Stimulated activated CD8-positive, alpha-beta memory T cell treated with anti-CD3 and anti-CD28 coated beads, Interleukin-15, amount 100 ng/mL, for 24 hours (primary cell): ENCODE measurements at places on chromosomes 16 and 17.

DNA sequence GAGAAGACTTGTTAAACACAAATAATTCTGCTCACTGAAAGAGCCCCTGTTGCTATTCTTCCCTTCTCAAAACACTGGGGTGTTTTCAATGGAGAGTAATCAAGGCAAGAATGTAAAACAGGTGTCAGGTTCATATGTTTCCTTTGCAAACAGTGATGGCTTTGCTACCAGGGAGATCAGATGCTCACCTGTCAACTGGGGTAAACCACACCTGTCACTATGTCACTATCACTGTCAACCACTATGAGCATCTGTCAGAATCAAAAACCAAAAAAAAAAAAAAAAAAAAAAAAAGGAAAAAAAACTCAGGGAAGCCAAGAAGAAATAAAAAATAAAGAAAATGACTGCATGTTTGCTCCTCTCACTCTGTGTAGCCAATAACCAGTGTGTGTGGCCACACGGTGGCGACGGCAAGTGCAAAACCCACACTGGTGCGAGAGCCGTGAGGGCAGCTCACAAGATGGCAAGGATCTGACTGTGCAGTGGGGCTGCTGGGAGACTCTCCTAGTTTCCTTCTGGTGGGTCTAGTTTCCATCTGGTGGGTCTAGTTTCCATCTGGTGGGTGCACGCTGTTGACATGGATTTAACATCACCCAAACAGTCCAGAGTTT, 22.7 kb downstream of the USP22 start:
- no peak for DNase-seq

- DNase-seq: no peak
These were observed 20.0 kb downstream of the NDUFAF8 start for GRCh38 chr17:81259058-81259605.

DNA sequence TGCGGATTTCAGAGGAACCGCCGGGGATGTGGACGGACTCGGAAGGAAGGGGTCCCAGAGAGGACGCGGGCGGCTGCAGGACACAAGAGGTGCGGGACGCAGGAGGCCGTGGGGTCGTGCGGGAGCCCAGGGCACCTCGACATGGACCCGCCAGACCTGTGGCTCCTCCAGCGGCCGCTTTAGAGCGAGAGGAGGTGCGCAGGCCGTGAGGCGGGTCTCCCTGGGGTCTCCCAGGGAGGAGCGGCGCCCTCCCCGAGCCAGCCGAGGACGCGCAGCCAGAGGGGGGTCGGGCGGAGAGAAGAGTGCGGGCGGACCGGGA, 6.8 kb upstream of the FLYWCH1 start:
- DNase-seq: no peak

DNA sequence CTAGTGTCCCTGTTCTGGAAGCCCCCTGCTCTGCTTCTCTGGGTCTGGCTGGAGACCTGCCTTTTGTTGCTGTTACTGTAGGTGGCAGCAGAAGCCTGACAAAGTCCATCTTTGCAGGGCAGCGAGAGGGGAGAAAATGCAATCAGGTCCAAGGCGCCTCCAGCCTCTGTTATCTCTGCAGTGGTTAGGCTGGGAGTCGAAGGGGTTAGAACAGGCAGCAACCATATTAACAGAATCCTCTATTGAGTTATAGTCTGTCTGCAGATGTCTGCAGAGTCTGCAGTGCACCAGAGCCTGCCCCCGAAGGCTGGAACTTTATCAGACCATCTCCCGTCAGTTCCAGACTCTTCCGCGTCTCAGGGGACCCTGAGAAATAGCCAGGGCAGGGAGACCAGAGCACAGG, 404.9 kb upstream of the EEF2KMT start:
- no peak for DNase-seq

DNA sequence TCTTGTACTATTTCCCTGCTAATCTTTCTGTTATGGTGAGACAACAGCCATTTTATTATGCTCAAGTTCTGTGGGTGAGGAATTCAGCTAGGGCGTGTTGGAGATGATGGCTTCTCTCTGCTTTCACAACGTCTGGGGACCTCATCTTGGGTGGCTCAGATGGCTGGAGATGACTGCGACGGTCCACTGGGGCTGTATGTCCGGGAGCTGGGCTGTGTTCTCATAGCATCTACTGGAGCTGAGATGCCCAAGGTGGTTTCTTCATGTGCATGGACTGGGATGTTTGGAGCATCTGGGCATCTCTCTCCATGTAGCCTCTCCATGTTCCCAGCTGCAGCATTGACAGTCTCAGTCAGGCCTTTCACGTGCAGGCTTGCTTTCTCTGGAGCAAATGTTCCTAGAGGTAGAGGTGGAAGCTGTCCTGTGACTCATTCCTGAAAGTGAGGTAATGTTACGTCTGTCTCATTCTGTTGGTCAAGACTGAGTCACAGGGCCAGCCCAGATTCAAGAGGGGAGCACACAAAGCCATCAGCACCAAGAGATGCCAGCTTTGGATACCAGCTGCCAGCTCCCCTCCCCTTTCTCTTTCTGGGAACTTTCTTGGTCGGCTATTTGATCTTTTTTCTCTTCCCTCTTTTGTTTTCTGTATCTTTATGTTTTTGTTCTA, 96.2 kb downstream of the RAP1GAP2 start:
- DNase-seq: no peak

GRCh38 chr17:15026088-15026487, 239.0 kb downstream of the PMP22 start:
- DNase-seq: no peak

GRCh38 chr17:5821803-5822202, 237.5 kb upstream of the NLRP1 start:
- no peak for DNase-seq

GRCh38 chr16:61569028-61569427, 467.2 kb downstream of the CDH8 start:
- no peak for DNase-seq

- DNase-seq: no peak
These were observed 26.1 kb upstream of the CMTR2 start for GRCh38 chr16:71315269-71315668.

DNA sequence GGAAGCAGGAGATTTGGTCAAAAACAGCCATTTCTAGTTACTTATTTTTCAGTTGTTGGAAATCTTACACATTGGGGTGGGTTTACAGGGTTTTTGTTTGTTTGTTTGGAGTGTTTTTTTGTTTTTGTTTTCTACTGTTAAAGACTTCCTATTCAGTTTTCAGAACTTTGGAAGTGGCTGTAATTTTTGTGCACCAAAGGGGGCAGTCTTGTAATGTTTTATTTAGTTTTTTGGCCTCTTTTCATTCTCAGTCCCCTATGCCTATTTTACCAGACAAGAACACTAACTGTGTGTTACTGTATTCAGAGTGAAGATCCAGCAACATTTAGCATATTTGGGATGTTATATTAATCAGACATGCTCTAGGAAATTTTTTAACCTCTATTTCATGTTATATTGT, 20.6 kb downstream of the TPPP3 start:
- no peak for DNase-seq
